ENCODE measurements at places on chromosomes 6 and 20.

- DNase-seq, result no peak
Observed at GRCh38 chr20:58511364-58511763, 3.8 kb downstream of the APCDD1L start.

DNA sequence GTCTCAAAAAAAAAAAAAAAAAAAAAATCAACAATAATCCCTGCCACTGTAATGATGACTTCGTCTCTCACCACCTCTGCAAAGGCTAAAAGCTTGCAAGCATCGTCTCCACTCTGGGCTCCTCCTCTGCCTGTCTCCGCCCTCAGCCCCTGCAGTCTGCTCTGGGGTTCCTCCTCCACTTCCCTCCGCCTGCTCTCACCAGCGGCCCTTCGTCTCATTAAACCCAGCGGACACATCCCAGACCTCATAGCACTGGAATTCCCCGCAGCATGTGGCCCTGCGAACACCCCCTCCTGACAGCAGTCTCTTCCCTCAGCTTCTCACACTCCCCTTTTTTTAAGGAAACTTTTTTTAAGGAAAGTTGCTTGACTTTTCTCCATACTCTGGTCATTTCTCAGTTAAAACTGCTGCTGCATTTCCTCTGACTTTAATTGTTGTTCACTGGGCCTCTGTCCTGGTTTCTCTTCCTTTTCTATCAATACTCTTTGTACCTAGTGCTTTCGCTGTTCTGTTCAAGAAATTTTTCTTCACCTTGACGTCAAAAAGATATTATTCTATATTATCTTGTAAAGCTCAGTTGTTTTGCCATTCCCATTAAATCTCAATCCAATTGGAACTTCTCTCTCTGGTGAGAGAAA lies 70.9 kb upstream of the PLEKHG1 start:
- no peak for DNase-seq

DNA sequence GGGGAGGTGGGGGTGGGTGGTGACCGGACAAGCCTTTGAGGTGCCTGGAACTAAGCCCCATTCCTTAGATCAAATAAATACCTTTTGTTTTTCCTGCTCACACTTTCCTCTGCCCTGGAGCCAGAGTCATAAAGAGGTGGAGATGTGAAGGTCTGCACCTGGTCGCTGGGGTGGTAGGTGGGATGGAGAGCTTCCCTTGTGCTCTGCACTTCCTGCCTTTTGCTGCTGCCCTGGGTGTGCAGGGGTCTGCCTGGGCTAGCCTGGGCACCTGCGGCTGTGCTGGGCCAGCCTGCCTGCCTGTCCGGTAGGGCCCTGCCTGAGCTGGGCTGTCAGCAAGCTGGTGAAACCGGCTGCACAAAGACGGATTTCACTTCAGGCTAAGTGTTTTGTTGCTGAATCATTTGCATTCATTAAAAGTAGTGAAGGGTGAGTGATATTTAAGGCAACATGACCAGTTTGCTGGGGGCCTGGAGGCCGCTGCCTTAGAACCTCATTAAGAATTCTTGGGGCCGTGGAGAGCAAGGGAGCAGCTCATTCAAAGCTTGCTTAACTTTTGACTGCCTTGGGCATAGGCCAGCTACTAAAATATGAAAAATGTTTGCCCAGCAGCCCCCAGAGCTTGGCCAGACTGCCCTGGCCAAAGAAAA lies 20.5 kb downstream of the PTK7 start:
- DNase-seq, result no peak

GRCh38 chr20:32006841-32007786 lies 3.1 kb upstream of the CCM2L start:
- no peak for DNase-seq

DNA sequence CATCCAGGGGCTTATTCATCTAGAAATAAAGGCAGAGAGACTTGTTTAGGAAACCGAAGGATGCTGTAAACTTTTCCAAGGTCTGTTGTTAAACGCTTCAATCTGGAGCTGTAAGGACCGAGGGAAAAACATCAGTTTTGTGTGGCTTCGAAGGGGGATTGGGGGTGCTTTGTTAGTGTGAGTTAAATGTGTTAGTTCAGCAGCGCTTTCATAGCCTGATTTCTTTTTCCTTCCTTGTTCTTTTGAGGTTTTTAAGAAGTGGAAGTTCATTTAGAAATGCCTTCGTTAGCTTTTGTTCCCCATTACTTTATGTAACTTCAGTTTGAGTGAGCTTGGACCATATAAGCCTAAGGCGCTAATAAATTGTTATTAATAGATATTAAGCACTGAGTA lies 1.5 kb downstream of the ANKS1A start:
- no peak for DNase-seq

GRCh38 chr20:55472704-55473103 lies 532.6 kb downstream of the CBLN4 start:
- DNase-seq, result no peak

GRCh38 chr6:118783931-118784550 lies 109.9 kb upstream of the ASF1A start:
- DNase-seq, result no peak

DNA sequence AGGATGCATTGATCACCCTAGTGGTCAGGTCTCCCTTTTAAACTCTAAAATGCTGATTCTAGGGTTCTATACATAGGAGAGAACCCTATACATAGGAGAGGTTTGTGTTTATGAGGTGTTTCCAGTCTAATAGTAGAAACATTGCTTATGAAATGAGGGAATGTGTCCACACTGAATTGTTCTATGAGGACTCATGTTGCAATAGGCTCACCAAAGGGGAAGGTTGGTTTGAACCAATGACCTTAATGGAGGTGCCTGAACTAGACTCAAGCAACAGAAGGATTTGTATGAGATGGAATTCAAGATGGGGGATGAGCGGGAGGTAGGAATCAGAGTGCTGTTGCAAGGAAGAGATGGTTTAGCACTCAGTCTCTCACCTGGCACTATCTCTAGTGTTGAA lies 33.5 kb upstream of the UBR2 start:
- no peak for DNase-seq

- no peak for DNase-seq
Observed at GRCh38 chr20:9349249-9349648, 165.1 kb upstream of the LAMP5 start.

GRCh38 chr20:15179781-15180180 lies 842.4 kb upstream of the FLRT3 start:
- DNase-seq, result no peak

DNA sequence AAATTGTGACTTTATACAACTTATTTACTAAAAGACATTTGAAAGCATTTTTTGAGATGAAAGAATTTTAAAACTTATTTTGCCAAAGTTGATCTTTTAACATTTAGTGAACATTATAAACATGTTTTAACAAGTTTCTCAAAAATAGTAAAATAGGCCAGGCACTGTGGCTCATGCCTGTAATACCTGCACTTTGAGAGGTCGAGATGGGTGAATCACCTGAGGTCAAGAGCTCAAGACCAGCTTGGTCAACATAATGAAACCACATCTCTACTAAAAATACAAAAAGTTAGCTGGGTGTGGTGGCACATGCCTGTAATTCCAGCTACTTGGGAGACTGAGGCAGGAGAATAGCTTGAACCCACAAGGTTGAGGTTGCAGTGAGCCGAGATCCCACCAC lies 78.6 kb downstream of the CLVS2 start:
- no peak for DNase-seq

DNA sequence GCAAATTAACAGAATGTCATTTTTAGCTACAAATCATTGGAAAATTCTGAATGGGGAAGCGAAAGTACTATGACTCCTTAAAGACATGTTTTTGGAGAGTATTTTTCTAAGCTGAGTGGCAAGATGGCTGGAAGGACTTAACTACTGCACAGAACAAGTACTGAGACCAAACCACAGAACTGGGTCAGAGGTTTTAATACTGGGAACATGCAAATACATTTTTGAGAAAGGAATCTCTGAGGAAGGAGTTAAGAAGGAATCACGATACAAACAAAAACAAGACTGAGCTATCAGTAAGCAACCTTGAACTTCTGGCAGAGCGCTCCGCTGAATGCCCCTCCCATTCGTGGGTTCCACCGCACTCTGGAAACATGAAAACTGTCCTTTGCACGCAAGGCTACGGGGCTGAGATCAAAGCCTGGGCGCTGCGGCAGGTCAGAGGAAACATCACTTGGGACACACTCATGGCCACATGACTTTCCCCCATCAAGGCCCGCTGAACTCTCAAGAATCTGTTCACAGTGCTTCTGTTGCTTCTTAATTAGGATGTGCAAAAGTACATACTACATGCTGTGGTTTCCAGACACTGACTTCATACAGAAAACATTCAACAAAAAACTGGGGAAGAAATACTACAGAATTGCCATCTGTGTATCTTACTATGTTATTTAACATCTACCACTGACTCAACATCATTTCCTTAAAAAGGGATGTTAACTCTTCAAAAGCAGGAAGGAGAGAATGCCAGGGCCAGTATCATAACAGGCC lies 27.8 kb downstream of the SLC23A2 start:
- DNase-seq, result peak; percentile 1

DNA sequence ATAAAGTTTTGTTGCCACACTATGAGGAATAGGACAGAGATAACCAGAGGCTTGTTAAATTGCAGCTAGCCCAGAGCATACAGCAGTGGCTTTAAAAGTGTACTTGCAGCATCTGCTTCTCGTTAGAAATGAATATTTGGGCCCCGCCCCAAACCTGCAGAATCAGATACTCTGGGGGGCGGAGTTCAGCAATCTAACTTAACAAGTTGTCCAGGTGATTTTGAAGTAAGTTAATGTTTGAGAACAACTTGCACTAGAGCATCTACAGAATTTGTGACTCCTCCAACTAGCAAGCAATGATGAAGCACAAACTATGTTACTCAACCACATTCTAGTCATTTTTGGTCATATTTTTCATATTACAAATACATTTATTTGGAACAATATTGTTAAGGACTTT lies 10.6 kb upstream of the SUPT3H start:
- DNase-seq, result no peak

DNA sequence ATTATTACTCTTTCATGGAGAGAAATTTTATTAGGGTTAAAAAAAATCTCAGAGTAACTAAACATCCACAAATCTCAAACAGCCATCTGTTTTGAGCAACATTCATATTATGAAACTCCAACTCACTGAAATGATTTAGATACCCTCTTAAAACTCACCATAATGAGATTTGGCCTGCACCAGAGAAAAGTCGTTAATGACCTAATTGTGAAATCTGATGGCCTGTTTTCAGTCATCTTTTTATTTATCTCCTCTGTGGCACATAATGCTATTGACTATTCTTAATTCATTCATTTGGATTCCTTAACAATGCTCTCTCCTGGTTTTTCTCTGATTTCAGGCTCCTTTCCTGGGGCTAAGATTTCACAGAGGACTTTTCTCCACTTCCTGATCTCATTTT lies 192.7 kb downstream of the RNF144B start:
- no peak for DNase-seq

GRCh38 chr6:4599924-4600323 lies 176.3 kb upstream of the CDYL start:
- DNase-seq, result no peak

GRCh38 chr20:40397467-40397866 lies 291.6 kb downstream of the MAFB start:
- DNase-seq, result no peak

- DNase-seq, result no peak
Observed at GRCh38 chr20:26276554-26277210, 580.0 kb upstream of the ZNF337 start.

DNA sequence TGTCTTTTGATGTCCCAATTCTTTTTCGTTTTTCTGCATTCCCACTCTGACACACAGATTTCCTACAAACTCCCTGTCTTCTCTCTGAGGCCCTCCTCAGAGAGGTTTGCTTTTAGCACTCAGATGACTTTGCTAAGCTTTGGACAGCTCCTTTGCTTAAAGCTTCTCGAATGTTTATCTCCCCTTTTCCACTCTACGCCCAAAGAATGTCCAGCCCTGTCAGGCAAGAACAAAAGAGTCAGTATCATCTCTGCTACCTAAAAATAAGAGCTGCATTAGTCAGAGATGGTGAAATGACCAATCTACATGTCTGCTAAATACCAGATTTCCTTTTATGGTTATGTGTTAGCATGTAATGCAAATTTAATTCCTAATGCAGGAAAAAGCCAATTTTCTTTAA lies 56.8 kb downstream of the PREP start:
- DNase-seq, result no peak

DNA sequence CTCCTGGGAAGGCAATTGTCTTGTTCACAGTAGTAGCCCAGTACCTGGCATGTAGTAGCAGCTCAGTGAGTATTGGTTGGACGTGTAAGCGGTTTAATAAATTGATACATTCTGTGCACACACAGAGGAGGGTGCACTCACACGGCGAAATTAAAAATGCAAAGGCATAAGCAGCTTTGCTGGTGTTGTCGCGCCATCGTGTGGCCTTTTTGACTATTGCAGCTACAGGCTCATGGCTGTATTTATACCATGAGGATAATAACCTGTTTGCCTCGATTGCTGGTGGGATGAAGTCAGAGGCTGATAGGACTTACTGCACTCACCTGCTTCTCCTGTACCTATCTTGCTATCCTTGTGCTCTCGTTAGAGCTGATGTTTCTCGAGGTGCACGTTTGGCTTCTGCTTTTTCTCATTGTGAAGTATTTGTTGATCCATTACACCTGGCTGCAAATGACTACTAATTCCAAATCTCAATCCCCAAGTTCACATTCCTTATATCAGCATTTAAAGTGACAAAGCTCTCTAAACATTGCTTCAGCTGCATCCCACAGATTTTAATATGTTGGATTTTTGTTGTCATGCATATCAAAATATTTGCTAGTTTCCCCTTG lies 61.5 kb downstream of the TBXT start:
- peak; percentile 74 for DNase-seq

DNA sequence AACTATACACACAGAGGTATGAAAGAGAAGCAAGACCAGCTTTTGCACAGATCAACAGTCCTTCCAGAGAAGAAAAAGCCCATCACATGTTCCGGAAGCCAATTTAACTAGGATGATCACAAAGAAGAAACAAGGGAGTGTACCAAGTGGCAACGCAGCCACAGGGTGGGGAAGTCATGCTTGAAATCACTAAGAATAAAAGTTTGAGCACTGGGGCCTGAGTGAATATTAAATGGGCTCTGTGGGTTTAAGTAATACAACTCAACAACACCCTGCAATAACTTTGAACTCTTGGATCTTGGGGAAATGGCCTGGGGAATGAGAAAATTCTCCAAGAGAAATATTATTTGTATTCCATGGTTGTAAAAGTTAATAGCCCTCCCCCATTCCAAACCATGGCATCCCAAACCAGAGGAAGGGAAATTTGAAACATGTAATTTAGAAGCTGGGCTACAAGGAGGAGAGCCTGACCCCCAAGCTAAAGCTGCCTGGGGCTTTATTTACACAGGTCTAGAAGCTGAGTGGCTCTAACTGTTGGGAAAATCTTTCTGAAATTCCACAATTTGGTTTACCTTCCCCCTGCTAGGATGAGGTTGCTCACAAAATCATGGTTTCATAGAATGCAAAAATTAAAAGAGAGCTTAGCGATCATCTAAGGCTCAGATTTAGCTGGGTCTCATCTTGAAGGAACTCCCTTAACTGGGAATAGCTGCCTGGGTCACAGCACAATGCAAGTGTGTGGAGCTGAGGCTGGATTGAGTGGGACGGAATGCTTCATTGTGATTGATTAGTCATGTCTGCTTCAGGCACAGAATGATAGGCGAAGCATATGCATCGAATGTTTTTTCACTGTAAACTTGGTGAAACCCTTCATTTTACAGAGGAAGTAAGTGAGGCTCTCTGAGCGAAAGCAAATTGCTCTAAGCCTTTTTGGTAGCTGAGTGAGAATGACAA lies 143.6 kb downstream of the BMP7 start:
- no peak for DNase-seq
